ENCODE measurements at places on chromosomes 6 and 20.

GRCh38 chr6:160055813-160056212 lies 65.8 kb upstream of the SLC22A1 start:
- no peak for DNase-seq

GRCh38 chr20:5596401-5597193 lies 153.6 kb upstream of the SHLD1 start:
- DNase-seq: no peak

GRCh38 chr6:97775012-97775411 lies 492.0 kb upstream of the MMS22L start:
- DNase-seq: no peak

- DNase-seq: peak; percentile 76
Measured at GRCh38 chr6:28080631-28081485, 490 bp downstream of the ZNF165 start.

- DNase-seq: no peak
Measured at GRCh38 chr20:61385731-61386130, 133.7 kb downstream of the CDH4 start.

- no peak for DNase-seq
Measured at GRCh38 chr6:166803471-166803870, 152.9 kb downstream of the RNASET2 start.

DNA sequence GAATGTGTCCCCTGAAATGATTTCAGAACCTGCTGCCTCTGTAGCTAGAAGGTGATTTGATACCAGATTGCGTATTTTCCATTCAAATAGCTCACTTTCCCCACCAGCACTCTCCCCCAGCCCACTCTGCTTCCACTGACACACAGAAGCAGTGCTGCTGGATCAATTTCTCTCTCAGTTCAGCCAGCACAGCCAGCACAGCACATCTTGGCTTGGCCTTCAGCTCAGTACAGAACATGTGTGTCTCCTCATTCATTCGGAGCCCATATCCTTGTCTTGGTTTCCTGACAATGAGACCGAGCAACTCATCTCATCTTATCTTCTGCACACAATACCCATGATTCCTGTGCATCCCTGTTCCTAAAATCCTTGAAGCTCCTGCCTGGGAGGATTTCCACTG lies 33.8 kb upstream of the CD83 start:
- DNase-seq: no peak

GRCh38 chr20:50744143-50744792 lies 12.9 kb downstream of the PARD6B start:
- DNase-seq: no peak

GRCh38 chr6:938271-938905 lies 245.4 kb upstream of the EXOC2 start:
- no peak for DNase-seq

GRCh38 chr6:142913036-142913510 lies 31.9 kb downstream of the HIVEP2 start:
- no peak for DNase-seq
